ENCODE measurements at places on chromosomes 6 and 20.

GRCh38 chr20:24939036-24939435 lies 10.0 kb upstream of the CST7 start:
- no peak for DNase-seq

DNA sequence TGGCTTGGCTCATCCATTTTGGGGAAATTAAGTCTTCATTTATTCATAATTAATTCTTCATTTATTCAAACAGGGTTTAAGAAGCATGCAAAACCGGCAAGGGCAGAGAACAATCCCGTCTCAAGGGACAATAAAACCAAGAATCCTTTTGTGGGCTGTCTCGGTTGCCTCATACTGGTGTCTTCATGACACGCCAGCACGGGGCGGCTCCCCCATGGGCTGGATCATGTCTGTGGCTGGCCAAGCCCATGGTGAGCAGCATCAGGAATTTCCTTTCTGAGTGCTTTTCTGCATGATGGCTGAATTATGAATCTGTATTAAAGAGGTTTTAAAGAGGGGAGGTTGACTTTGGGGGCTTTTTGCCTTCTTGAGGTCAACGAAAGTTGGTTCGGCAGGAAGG lies 38.3 kb upstream of the DUSP22 start:
- DNase-seq: no peak

DNA sequence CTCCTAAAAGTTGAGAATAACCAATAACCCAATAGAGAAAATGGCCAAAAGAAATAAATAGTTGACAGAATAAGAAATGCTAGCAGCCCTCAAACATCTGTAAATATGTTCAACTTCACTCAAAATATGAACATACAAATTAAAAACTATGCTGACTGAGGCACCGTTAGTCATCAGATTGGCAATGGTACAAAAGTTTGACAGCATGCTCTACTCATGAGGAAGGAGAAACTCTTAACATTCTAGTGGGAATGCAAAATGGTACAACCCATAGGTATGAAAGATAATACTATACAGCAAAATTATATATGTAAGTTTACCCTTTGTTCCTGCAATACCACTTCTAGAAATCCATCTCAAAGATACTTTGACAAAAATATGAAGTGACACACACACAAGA lies 1.6 kb upstream of the ZSCAN12 start:
- DNase-seq: no peak

DNA sequence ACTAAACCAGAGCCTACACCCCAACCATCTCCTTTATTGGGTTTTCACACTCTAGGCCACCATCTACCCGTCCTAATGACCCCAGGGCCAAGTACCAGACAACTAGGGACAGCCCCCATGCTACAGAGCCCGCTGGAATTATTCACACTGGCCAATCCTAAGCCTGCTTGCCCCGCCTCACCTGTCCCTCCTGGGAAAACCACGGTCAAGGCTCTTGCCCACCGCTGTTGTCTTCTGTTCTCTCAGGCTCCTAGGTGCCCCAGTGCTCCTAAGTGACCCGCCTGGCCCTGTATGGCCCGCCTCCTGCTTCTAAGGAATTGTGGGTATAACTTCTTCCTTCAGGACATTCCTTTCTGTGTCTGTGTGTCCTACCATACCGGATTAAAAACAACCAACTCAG lies 453.4 kb downstream of the CD83 start:
- no peak for DNase-seq

- DNase-seq: peak; percentile 90
Observed at GRCh38 chr6:32176476-32177182, 745 bp upstream of the AGPAT1 start.

- no peak for DNase-seq
Observed at GRCh38 chr6:106168097-106168888, 82.2 kb downstream of the PRDM1 start.

DNA sequence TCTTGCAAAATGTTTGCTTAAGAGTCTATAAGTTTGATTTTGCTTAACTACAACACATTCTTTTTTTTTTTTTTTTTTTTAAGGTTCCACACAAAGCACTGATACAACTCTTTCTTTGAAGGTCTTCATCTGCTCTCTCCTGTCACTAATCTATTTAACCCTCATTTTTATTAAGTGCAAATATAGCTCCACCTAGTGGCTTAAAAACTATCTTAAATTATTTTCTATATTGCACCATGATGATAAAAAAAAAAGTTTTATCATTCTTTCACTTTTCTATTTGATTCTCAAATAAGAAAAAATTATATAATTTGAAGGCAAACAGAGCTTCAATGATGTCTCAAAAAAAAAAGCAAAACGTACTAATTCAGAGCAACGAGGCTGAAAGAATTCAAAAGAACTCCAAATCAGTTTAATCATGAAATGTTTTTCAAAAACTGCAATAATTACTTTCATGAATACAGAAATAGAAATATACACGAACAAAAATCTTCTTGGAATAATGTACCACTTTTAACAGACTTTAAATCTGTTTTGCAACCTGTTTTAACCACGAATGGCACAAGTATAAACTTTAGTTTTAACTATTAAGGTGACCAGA lies 12.8 kb downstream of the ESF1 start:
- peak; percentile 35 for DNase-seq

GRCh38 chr6:3617192-3617631 lies 134.3 kb downstream of the PXDC1 start:
- DNase-seq: no peak

DNA sequence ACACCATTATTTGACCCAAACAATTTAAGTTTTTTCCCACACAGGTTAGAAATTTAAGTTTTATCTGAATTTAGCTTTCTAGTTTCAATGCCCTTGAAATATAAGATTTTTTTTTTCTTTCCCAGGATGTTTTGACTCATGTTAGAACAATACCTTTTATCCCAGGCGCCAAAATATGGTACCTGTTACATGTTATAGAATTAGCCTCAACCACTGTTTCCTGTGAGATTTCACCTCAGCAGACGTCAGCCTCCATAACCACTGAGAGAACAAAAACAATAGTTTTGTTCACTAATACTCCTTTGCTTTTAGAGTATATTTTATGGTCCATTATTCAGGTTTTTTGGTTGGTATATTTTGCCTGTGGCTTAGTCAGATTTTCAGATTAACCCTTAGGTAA lies 302.9 kb downstream of the CDKAL1 start:
- DNase-seq: no peak

GRCh38 chr6:73157870-73158269 lies 67.4 kb downstream of the KHDC1L start:
- DNase-seq: no peak

DNA sequence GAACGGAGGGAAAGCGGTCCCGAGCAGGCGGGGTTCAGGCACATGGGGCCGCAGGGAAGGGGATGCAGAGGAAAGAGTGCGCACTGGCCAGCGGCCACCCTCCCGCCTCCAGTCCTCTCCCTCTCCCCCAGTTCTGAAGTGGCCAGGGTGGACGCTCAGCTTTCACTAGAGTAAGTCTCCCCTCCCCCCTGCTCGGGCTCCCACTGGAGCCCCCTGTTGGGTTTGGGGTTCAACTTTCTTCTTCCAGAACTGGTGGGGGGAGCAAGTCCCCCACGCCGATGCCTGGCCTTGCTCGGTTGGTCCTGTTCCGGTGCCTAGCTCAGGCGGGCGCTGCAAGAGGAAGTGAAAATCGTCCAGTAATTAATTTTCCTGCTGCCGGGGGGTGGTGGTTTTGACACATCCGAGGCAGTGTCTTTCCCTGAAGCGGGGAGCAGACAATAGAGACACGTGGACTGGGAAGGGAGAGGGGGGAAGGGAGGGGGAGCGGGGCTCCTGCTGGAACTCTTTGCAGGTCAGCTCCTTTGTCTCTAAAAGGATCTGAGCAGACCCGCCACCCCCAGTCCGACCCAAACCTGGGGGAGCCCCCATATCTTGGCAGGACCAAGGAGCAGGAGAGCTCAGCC lies 824 bp upstream of the SCRT2 start:
- DNase-seq: no peak

- no peak for DNase-seq
Observed at GRCh38 chr6:106782536-106783285, 153.3 kb downstream of the QRSL1 start.

GRCh38 chr6:145705561-145705960 lies 29.8 kb downstream of the EPM2A start:
- DNase-seq: peak; percentile 75

GRCh38 chr6:140025171-140025570 lies 650.7 kb upstream of the CITED2 start:
- no peak for DNase-seq

DNA sequence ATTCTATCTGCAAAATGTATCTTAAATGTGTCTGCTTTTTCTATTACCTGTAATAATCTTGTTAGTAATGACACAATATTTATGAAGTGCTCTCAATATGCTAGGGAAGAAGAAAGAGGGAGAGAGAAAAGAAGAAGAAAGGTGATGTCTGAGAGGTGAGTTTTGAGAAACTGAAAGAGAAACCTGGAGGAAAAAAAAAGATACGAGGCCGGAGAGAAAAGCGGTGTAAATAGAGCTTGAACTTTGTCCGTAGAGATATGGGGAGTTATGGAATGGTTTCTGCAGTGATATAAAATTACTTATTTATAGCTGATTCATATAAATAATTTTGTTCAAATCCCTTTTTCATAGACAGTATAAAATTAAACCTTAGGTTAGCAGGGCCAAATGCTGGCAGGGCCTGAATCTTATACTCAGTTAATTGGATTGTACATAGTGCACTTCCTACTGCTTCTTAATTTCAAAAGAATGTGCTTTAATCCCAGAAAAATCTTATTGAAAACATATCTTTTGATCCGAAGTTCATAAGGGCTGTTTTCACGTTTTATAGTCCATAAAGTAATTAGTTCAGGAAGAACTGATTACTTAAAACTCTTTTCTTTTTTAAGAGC lies 43.0 kb downstream of the MYB start:
- no peak for DNase-seq

GRCh38 chr20:59178983-59179595 lies 15.5 kb downstream of the ZNF831 start:
- no peak for DNase-seq

DNA sequence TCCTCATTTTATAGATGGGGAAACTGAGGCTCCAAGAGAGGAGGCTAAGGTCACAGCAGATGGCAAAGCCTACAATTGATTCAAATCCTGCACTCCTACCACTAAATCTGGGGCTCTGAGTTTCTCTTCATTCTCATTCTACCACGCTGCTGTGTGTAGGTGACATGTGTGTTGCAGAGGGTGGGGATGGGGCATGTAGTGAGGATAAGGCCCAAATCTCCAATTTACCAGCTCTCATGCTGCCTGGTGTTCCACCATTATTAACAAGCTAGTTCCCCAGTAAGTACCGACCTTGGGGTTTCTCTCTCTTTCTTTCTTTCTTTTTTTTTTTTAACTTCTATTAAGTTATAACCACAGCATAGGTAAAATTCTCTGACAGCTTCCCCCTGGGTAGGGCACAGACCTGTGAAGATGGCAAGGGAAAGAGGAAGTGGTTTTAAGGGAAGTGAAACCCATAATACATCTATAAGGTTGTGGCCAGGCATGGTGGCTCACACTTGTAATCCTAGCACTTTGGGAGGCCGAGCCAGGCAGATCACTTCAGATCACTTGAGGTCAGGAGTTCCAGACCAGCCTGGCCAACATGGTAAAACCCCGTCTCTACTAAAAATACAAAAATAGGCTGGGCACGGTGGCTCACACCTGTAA lies 13.0 kb upstream of the MATN4 start:
- DNase-seq: no peak

DNA sequence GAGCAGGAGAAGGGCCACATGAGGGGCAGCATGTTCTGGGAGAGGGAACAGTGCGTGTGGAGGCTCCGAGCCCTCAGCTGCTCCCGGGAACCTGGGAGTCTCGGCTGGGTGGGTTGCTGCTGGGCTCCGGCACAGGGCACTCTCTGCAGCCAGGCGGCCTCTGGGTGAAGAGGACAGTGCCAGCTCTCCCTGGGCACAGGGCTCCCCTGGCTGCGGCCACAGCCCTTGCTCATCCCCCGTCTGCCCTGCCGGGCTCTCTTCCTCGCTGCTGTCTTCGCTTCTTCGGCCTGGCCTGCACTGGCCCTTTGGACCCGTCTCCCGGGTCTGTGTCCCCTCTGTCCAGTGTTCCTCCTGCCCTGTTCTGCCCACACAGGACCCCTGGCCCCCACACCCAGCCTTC lies 48.2 kb downstream of the CDH4 start:
- DNase-seq: no peak

- peak; percentile 48 for DNase-seq
Observed at GRCh38 chr20:7155794-7156193, 388.3 kb downstream of the BMP2 start.

- no peak for DNase-seq
Observed at GRCh38 chr20:59064214-59064722, 21.7 kb upstream of the PRELID3B start.

- DNase-seq: no peak
Observed at GRCh38 chr20:63089051-63089907, 82.5 kb upstream of the BHLHE23 start.

- DNase-seq: no peak
Observed at GRCh38 chr20:58261660-58262059, 33.2 kb upstream of the ANKRD60 start.

- peak; percentile 1 for DNase-seq
Observed at GRCh38 chr20:21615617-21616080, 89.8 kb upstream of the PAX1 start.

- DNase-seq: peak; percentile 69
Observed at GRCh38 chr6:117591405-117591804, 10.9 kb downstream of the GOPC start.

DNA sequence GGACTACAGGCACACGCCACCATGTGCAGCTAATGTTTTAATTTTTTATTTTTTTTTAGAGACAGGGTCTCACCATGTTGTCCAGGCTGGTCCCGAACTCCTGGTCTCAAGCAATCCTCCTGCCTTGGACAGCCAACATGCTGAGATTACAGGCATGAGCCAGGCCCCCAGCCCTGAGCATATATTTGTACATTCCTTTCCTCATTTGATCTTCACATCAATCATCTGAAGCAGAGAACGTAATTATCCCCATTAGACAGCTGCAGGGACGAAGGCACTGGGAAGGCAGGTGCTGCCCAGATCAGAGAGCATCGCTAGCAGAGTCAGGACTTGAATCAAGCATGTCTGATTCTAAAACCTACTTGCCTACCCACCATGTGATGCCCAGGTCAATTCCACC lies 41.0 kb upstream of the SIRPA start:
- no peak for DNase-seq

- peak; percentile 44 for DNase-seq
Observed at GRCh38 chr6:139640448-139640847, 266.0 kb upstream of the CITED2 start.

DNA sequence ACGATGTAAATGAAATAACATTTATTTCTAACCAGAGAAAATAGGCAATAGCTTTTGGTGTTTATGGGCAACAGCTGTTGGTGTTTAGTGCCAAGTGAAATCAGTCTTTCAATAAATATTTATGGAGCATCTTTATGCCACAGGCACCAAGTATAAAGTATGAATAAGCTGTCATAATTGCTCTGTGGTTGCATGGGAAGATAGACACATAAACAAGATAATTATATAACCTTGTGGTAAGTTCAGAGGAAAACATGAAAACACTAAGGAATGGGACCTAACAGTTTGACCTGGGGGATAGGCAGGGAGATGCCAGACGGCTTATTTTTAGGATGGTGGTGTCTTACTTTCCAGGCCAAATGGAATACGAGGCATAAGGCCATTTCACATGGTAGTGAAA lies 110.9 kb downstream of the GFRAL start:
- DNase-seq: peak; percentile 15
